ENCODE measurements at places on chromosomes 1 and 21.

DNA sequence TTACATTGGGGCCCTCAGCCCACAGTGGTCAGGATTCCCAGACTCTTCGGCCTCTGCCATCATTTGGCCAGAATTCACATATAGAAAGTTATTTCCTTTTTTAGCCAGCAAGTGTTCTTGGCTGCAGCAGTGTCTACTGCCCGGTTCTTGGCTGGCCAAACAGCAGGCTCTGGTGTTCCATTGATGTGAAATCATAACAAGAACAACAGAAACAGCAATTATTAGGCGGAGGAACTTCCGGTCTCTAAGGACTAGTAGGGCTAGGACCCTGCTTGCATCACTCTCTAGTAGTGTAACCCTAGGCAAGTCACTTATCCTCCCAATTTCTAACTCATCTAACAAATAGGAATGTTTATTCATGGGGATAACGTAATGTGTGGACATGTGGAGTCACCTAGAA lies 8.7 kb upstream of the GJA5 start:
- DNase-seq: no peak

DNA sequence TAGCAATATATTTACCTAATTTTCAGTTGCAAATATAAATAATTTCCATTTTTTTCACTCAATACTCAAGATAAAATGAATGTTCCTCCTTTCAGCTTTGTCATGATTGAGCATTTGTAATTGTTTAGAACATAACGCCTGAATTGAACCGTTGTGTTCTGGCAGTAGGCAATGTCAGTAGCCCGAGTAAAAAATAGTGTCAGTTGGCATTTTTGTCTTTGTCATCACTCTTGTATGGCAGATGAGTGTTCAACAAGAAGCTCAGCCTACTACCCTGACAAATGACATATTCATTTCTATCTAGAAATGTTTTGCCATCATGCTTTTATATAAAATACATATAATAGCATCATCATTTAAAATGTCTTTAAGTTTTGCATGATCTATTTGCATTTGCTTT lies 691.4 kb upstream of the NCAM2 start:
- no peak for DNase-seq

GRCh38 chr1:33159577-33159976 lies 22.3 kb downstream of the TRIM62 start:
- no peak for DNase-seq

DNA sequence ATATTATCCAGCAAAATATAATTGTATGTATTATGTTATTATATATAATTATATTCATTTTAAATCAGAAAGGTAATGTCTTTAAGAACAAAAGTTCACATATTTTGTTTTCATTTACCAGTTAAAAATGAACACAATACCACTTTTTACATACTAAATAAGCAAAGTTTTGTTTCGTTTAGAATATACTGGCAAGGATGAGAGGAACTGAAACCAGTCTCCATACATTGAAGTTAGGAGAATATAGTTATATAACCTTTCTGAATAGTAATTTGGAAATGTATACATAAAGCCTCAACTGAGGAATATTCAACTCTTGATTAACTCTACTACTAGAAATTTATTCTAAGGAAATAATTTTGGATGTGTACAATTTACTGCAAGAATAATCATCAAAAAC lies 110.5 kb downstream of the ZNF644 start:
- no peak for DNase-seq

DNA sequence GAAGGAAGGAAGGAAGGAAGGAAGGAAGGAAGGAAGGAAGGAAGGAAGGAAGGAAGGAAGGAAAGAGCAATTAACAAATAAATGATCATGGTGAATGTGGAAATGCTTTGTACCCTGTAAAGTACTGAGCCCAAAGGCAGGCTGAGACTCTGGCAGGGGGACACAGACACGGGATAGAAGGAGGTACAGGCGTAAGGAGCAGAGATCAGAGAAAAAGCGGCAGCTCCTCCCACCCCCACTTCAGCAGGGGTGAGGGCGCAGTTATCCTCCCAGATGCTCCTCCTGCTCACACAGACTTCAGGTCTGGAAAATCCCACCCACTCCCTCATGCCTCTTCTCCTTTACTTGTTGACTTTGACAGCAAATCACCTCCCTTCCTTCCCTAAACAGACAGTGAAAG lies 464.5 kb downstream of the MATN1 start:
- DNase-seq: no peak

- DNase-seq: no peak
These were observed 63.9 kb upstream of the GRIK3 start for GRCh38 chr1:37098237-37098636.

DNA sequence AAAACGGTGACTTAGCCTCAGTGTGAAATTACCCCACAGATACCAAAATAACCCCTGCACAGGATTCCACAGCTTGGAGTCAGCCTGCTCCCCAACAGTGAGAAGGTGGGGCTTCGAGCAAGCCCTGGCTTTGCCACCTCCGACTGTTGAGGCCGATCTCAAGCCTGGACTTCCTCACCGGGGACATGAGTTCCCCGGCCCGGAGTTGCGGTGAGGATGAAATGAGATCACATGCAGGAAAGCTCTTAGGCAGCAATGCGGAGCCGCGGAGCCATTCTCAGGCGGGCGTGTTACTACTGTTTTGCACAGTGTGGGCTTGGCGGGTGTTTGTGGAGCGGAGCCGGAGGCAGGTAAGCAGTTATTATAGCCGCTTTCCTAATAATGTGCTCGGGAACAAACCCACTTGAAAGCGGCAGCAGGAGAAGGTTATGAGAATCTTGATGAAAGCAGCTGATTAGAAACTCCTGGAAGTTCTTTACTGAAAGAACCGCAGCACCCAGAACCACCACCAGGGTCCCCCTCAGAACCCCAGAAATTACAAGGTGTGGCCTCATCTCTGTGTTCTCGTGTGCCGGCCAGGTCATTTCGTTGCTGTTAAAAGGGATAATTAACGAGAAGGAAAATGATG lies 3.9 kb upstream of the CLSTN1 start:
- DNase-seq: no peak

DNA sequence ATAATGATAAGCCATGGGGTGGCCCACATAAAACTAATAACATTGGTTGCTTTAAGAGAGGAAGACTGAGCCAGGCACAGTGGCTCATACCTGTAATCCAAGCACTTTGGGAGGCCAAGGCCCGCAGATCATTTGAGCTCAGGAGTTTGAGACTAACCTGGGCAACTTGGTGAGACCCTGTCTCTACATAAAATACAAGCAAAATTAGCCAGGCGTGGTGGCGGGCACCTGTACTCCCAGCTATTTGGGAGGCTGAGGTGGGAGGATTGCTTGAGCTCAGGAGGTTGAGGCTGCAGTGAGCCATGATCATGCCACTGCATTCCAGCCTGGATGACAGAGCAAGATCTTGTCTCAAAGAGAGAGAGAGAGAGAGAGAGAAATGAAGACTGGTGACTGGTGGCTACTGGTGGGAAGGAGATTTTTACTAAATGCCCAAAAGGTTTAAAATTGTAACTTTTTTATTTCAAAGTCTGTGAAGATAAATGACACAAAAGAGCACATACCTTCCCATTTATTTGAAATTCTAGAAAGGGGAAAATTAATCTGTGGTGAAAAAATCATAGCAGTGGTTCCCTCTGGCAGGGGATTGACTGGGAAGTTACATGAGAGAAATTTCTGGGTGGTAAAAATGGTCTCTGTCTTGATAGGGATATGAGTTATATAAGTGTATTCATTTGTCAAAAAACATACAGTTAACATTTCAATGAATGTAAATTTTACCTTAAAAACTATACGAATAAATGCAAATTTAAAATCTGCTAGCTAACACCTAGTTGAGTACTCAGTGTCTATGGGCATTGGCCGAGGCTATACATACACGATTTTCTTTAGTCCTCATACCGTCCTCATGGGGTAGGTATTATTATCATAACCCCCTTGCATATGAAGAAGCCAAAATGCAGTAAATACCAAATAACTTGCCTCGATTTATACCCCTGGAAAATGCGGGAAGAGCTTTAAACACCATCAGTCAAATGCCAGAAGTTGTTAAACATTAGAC lies 2.2 kb upstream of the NBPF1 start:
- DNase-seq: no peak

GRCh38 chr1:200959411-200959921 lies 64.0 kb downstream of the KIF21B start:
- DNase-seq: no peak

- DNase-seq: no peak
These were observed 7.1 kb upstream of the NAV1 start for GRCh38 chr1:201531551-201532425.

DNA sequence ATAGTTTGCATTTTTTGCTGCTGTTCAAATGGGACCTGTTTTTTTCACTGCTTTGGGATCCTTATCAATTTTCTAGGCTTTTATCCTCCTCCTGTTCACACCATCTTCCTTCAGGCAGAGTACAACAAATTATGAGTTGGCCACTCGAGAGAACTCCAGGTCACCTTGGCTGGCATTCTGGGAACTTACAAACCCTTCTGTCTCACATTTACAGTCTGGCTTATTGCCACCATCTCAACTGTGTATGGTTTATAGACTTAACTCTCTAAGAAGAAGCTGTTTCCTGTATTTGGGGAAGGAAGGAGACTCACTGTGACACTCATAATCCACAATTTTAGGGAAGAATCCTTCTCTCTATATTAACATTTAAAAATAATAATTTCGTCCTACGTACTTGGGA lies 5.4 kb upstream of the ZNF691 start:
- DNase-seq: no peak

DNA sequence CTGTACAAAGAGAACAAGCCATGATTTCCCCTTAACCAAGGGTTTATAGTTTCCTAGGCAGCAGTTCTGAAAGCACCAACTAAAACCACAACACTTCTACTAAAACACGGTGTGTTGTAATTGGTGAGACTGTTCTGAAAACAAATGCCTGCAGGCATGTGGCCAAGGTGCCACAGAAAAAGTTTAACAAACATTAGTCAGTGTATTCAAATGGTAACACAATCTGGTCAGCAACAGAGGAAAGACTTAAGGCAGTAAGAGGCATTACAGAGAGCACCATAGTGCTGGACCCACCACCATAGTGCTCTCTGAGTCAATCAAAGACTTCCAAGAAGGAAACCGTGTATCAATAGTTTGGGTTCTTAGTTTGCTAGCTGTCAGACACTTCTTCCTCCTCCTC lies 16.7 kb downstream of the SNIP1 start:
- no peak for DNase-seq

GRCh38 chr21:43361127-43361492 lies 65.8 kb downstream of the SIK1 start:
- no peak for DNase-seq

DNA sequence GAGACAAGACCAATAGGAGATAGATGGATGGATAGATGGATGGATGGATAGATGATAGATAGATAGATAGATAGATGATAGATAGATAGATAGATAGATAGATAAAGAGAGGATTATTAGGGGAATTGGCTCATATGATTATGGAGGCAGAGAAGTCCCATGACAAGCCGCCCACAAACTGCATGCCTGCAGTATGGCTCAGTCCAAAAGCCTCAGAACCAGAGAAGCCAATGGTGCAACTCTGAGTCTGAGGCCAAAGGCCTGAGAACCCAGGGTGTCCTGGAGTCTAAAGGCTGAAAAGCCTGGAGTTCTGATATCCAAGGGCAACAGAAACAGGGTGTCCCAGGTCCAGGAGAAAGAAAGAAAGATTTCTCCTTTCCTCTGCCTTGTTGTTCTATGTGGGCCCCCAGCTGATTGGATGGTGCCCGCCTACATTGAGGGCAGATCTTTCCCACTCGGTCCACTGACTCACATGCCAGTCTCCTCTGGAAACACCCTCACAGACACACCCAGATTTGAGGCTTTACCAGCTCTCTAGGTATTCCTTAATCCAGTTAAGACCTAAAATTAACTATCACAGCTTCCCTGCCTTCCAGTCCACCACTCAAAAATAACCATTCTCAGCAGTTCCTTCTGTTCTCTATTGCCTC lies 39.6 kb upstream of the IRF2BP2 start:
- no peak for DNase-seq

DNA sequence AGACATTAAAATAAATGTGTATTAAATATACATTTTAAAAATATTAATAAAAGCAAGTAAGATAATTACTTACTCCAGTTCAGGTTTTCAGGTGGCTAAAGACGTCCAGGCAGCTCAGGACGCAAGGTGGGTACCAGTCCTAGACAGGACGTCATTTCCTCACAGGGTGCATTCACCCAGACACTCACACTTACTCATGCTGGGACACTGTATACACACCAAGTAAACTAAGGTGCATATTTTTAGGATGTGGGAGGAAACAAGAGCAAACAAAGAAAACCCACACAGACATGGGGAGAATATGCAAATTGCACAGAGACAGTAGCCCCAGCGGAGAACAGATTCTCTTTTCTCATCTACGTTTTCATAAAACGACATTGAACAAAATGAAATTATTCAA lies 457.9 kb downstream of the BRINP3 start:
- no peak for DNase-seq

DNA sequence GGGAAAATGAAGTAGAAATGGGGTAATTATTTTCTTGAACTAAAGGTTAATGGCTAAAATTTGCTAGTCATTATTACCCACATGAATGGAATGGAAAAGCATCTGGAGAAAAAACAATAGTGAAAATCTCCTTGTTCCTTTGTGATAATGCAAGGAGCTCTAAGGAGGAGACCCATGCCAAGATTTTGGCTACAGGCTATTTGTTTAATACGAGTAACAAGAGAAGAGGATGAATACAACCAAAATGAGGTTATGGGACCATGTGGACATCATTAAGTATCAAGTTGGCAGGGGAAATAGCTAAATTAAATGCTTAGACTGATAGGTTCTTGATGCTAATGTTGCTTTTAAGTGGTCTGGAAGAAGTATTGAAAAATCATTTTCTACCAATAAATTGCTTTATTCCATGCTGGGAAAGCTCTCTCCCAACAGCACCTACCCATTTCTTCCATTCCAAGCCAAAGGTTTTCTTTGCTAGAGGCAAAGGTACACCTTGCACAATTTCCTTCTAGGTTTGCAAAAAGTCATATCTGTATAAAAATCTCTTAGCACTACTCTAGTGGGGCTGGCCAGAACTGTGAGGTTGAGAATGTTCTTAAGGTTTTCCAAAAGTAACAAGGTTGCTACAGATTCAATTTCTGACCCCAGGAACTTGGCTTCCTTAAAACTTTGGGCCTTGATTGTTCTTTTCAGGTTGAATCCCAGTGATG lies 100.2 kb downstream of the SMYD2 start:
- DNase-seq: no peak

- DNase-seq: no peak
These were observed 25.4 kb upstream of the FMO1 start for GRCh38 chr1:171222936-171223335.

- no peak for DNase-seq
These were observed 2.5 kb downstream of the MPZ start for GRCh38 chr1:161307230-161307768.

DNA sequence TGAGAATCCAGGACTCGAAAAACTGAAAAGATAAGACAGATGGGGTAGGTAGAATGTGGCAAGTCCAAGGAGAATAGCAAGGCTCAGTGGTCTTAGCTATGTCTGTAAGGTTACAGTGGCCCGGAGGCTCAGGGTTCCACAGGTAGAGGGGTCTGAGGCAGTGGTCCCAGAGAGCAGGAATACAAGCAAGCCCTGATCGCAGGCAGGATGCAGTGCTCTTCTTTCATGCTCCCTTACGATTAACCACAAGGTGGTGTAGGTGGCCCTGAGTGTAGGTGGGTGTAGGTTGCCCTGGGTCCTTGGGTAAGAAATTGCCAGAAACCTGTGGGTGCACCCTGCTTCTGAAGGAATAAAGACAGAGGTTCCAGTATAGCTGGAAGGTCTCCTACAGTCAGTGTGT lies 99.1 kb upstream of the RAB3GAP2 start:
- no peak for DNase-seq
